Activated CD4-positive, alpha-beta memory T cell treated with anti-CD3 and anti-CD28 coated beads for 36 hours (primary cell): ENCODE measurements at places on chromosomes 16 and 17. TPM values are rescaled to one million over a fixed set of nuclear protein-coding genes. Genes with fewer than 3 reads are reported as not detected.

Gene EPX
- total RNA-seq, result not detected

GRCh38 chr17:74252211-74252610 lies 21.8 kb upstream of the DNAI2 start:
- H3K4me1 ChIP-seq, result no peaks in the 10 kb centered on the region
- no peak overlapping the region for H3K4me3 ChIP-seq

DNA sequence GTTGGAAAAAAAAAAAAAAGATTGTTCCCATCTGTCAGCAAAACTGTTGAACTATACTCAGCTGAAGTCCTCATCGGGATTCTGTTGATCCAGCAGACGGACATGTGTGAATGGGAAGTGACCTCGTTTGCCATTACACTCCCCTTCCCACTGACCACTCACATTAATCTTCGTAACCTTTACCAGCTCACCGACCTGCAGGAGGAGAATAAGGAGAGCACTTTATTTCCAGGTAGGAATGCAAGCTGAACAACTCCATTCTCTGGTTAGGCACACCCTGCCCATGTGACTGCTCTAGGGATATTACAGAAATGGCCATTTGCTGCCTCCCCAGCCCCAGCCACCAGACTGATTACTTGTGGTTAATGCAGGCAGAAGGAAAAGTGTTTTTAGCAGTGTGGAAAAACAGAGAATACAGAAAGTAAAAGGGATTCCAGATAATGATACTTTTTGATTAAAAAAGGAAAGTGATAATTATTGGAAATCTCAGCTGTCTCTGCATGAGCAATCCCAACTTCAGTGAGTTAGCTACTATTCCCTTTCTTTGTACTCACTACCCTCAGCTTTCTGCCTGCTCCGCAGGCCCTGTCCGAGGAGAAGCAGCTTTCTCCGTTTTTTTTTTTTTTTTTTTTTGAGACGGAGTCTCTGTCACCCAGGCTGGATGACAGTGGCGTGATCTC lies 23.6 kb upstream of the YWHAE start:
- peaks cover 20% of the 10 kb centered on the region for H3K4me1 ChIP-seq
- H3K36me3 ChIP-seq, result peaks cover 18% of the 10 kb centered on the region
- DNase-seq, result no peak
- no peak overlapping the region for H3K4me3 ChIP-seq
- no peak overlapping the region for H3K27ac ChIP-seq

Gene PRR35
- total RNA-seq, result not detected

GRCh38 chr17:30586818-30587595 lies 109.8 kb downstream of the GOSR1 start:
- H3K4me3 ChIP-seq, result no peak overlapping the region
- no peaks in the 10 kb centered on the region for H3K36me3 ChIP-seq
- no peak overlapping the region for H3K27ac ChIP-seq
- H3K4me1 ChIP-seq, result peaks cover 4% of the 10 kb centered on the region

DNA sequence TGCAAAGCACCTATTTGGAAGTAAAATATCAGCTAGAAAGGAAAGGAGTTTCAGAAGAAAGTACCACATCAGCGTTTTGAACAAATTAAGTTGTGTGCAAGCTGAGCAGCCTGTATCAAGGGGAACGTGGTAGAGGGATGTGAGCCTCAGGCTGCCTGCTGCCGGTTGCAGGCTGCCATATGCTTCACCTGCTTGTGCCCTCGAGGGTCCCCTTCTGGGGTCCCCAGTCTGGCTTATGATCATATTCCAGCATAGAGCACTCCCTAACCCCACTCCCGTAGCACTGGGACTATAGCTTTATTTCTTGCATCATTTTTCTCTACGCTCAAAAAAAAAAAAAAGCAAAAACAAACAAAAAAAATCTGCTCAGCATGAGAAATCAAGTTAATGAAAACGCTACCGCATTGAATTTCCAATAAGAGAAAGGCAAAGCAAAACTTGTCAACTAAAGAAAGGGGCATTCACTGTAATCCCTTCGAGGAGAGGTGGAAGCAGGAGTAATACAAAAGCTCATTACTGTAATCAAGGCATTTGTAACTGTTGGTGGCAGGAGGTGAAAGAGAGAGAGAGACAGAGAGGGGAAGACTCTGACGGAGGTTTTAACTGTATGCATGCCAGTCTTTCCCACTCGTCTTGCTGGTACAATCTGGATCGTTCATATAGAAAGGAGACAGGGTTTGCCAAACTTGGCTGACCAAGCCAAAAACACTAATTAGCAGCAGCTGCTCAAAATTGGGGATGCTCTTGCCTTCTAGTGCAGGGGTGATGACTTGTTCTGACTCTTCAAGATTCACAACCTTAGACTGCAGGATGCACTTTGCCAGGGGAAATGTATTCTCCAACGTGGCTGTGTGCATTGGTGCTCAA lies 258.2 kb upstream of the HSBP1 start:
- DNase-seq, result no peak
- H3K27me3 ChIP-seq, result no peaks in the 10 kb centered on the region
- no peak overlapping the region for H3K4me3 ChIP-seq

DNA sequence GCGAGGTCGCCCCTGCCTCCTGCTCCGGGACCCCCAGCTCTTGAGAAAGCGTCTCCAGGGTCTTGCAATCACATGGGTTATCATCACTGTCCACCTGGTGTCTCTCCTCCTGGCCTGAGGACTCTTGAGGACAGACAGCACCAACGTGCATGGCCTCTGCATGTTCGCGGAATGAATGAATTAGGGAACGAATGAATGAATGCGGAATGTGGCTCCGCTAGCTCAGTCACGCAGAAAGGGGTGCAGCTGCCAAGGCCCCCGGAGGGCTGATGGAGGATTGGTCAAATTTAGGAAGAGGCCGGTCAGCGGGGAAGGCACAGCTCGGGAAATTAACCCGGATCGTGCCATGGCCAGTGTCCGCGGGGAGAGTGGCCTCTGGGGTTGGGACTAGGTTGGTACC lies 3.3 kb downstream of the FBXL16 start:
- H3K36me3 ChIP-seq, result no peaks in the 10 kb centered on the region
- peaks cover 32% of the 10 kb centered on the region for H3K27me3 ChIP-seq
- H3K27ac ChIP-seq, result no peak overlapping the region
- DNase-seq, result no peak

Gene DNAH2
- total RNA-seq, result not detected

DNA sequence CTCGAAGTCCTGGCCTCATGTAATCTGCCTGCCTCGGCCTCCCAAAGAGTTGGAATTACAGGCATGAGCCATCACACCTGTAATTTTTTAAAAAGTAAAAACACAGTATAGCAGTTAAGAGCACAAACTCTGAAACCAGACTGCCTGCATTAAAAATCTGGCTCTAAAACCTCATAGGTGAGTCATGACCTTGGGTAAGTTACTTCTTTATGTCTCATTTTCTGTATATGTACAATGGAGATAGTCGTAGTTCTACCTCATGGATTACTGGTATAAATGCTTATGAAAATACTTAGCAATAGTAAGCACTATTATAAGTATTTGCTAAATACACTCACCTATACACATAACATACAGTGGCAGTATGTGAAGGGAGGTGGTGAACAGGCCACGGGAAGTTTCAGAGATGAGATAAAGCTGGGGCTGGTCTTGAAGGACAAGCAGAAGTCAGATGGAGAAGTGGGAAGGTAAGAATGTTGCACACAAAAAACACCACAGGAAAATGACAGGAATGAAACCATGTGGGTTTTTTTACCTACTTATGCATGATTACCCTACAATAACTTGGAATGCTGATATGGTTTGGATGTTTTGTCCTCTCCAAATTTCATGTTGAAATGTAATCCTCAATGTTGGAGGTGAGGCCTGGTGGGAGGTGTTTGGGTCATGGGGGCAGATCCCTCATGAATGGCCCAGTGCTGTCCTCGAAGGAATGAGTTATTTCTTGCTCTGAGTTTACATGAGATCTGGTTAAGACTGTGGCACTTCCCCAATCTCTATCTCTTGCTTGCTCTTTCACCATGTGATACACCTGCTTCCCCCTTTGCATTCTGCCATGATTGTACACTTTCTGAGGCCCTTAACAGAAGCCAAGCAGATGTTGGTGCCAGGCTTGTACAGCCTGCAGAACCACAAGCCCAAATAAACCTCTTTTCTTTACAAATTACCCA lies 33.9 kb downstream of the ZNF652 start:
- H3K27me3 ChIP-seq, result no peaks in the 10 kb centered on the region
- no peaks in the 10 kb centered on the region for H3K36me3 ChIP-seq
- H3K27ac ChIP-seq, result peak overlapping the region; percentile 49
- DNase-seq, result no peak

GRCh38 chr17:28925912-28926365 lies 23.1 kb upstream of the DHRS13 start:
- H3K36me3 ChIP-seq, result peaks cover 67% of the 10 kb centered on the region
- peaks cover 59% of the 10 kb centered on the region for H3K4me1 ChIP-seq
- H3K27me3 ChIP-seq, result no peaks in the 10 kb centered on the region
- peak; percentile 53 for DNase-seq
- peak overlapping the region; percentile 87 for H3K27ac ChIP-seq
- H3K4me3 ChIP-seq, result peak overlapping the region; percentile 50

DNA sequence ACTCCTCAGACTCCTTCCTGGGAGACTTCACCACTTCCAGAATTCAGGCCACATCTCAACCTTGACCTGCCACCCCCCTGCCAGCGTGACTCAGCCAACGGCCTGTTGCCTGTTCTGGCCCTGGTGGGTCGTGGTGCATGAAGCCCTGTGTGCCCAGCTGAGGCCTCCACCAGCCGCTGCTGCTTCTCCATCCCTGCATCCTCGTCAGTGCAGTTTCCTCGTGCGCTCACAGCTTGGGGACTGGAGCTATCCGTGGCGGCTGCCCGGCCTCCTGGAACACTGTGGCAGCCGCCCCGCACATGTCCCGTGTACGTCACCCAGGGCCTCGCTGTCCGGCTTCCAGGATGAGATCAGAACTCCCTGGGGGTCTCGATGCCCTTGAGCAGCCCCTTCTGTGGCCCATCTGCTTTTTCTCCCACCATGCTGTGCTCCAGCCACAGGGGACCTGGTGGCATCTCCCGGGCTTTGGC lies 8.0 kb upstream of the TEDC2 start:
- no peak overlapping the region for H3K4me3 ChIP-seq
- H3K36me3 ChIP-seq, result peaks cover 49% of the 10 kb centered on the region

DNA sequence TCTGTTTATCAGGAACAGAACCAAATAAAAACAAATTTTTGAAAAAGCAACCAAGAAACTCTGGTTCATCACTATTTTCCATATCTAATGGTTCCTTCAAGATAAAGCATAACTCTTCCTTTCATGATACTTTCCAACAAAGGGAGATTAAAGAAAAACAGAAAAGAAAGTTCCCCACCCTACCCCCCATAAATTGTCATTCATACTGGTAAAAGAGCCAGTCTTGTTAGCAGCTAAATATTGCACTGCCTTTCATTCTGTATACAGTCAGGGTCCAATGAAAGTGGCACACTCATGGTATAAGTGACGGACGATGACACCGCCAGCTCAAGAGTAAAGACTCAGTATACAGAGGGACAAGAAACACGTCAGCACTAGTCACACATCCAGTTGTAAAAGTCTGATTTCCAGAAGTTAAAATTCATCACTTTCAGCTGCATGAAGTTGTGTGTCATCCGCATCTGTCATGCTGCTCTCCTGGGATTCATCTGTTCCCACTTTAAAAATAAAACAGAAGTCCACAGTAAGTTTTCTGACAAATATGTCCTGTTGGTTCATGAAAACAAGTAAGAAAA lies 68.5 kb downstream of the CDC27 start:
- no peaks in the 10 kb centered on the region for H3K27me3 ChIP-seq
- H3K4me3 ChIP-seq, result no peak overlapping the region
- H3K36me3 ChIP-seq, result peaks cover 13% of the 10 kb centered on the region

DNA sequence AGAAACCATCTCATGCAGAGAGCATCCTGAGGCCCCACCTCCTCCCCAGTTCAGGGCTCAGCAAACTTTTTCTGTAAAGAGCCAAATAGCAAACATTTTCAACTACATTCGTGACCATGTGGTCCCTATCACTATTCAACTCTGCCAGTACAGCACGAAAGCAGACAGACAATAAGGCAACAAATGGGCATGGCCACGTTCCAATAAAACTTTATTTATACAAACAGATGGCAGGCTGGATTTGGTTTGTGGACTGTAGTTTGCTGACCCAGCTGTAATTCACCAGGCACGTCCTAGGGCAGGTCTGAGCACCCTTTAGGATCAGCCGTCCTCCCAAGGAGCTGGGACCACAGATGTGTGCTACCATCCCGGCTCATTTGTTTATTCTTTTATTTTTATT lies 27.1 kb upstream of the GPRC5C start:
- DNase-seq, result no peak
- H3K27ac ChIP-seq, result no peak overlapping the region
- no peak overlapping the region for H3K4me3 ChIP-seq
- H3K27me3 ChIP-seq, result peaks cover 2% of the 10 kb centered on the region
- H3K4me1 ChIP-seq, result no peaks in the 10 kb centered on the region

GRCh38 chr16:397135-397661 lies at the start of gene NME4:
Gene NME4, plus strand, starts transcription at chr16:397199. Its CDS starts 24 bp downstream, at chr16:397223.
- peak; percentile 41 for DNase-seq
- H3K27ac ChIP-seq, result peak within 1 kb of the TSS; percentile 33
- H3K27me3 ChIP-seq, result no peaks in the 10 kb centered on the region
- H3K4me3 ChIP-seq, result peak within 1 kb of the TSS; percentile 79

Gene CTF1
- 0.22 TPM for total RNA-seq

DNA sequence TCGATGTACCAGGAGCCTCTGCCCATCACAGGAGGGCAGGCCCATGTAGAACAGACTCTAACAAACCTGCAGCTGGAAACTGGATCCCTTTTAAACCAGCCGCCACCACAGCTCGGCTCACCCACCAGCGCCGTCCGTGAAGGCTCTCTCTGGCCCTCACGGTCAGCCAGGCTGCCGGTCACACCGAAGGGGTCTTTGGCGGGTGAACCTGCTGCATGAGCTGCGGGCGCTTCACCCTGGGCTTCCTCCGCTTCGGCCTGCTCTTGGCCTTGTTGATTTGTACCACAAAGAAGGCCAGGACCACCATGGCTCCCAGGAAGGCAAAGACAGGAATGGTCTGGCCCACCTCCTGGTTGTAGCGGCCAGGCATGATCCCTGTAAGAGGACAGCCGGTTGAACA lies 11.7 kb upstream of the SLC38A8 start:
- peaks cover 34% of the 10 kb centered on the region for H3K36me3 ChIP-seq
- no peaks in the 10 kb centered on the region for H3K4me1 ChIP-seq
- H3K27me3 ChIP-seq, result no peaks in the 10 kb centered on the region
- H3K27ac ChIP-seq, result no peak overlapping the region
- no peak overlapping the region for H3K4me3 ChIP-seq

DNA sequence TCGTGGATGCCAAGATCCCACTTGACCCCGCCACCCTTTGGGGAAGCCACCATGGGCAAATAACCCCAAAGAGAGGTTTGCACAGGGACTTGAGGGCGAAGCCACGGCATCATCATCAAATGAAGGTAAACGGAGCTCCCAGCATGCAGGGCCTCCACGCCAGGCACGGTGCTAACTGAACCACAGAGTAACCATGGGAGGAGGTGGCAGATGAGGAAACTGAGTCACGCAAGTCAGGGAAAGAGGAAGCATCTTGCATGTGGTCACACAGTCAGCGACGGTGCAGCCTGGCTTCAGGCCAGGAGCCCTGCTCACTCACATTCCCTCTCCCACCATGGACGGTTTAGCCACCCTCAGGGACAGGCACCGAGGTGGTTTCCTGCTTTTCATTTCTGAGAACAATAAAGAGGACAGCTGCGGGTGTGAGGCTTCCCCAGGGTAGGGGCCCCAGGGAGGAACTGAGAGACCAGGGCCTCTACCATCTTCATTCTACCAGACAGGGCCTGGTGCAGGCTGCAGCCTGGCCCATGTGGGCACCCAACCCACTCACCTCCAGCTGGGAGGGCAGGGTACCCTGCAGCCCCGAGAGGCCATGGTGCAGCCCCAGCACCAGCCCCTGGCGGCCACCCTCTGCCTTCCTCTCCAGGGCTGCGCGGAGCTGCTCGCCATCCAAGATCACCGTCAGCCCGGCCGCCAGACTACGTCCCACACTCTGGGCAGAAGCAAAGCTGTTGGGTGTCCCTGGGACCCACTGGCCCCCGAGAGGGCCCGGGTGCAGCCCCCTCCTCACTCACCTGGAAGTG lies 78.3 kb downstream of the RMI2 start:
- H3K27me3 ChIP-seq, result no peaks in the 10 kb centered on the region
- no peaks in the 10 kb centered on the region for H3K36me3 ChIP-seq
- no peak for DNase-seq
- no peak overlapping the region for H3K27ac ChIP-seq

Gene GPR179
- total RNA-seq, result 0.10 TPM
